ENCODE measurements at places on chromosomes 2 and 18.

DNA sequence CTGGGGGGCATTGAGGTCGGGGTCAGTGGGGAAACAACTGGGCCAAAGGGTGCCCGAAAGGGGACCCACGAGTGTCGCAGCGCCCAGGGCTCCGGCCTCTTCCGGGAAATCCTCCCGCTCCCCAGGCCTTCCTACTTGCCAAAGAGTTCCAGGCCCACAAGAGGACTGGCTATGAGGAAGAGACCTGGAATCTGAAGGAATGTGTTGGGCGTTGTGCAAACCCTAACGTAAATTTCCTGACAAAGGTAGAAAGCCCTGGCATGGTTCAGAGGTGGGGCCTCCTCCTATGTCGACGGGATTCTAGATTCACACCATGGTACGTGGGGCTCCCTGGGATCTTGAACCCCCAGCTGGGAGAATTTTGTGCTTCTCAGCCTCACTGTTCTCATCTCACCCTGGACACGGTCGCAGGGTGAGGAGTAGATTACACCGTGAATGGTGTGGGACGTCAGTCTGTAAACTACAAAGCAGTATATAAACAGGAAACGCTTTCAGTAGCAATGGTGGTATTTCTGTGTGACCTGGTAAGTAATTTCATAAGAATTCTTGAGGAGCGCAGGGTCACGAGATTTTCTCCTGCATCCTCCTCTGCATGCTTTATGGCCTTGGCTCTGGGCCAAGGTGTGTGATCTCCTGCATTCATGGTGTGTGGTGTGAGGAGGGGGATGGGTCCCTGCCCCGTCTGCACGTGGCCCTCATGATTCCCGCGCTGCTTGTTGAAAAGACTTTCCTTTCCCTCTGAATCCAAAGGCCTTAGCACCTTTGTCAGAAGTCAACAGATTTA, 868 bp downstream of the HSBP1L1 start:
- DNase-seq = no peak

- DNase-seq = no peak
Observed at GRCh38 chr2:183078163-183078463, 434 bp upstream of the DUSP19 start.

DNA sequence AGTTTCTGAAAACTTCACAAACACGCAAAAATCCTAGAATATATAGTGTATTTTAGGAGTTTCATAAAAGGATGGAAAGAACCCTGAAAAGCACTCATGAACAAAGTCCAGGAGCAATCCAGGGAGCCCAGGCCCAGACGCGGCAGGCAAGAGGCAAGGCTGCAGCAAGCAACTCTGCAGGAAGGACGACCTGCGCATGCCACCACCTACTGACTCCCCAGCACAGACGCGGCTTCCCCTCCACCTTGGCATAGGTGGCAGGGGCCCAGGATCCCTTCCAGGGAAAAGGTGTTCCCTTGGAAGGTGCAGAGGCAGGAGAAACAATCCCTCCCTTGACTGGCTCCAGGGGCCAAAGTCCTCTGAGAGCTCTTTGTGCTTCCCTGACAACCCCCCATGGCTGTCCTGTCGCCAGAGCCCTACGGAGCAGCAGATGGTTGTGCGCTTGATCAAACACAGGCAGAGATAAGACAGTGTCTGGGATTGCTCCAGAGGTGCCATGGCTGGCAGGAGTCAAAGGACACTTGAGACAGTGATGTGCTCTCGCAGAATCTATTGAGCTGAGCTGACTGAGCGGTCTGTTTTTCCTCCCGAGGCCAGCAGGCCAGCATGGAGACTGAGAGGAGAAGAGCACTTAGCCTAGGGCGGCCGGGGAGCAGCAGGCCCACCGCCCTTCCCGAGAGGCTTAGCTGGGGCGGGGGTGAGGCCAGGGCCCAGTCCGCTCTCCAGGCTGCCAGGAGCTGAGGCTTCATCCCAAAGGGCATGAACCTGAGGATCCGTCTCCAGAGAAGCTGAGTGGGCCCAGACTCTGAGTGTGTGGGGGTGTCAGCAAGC, 10.8 kb upstream of the AMER3 start:
- no peak for DNase-seq

- no peak for DNase-seq
Observed at GRCh38 chr18:63676526-63677323, 15.0 kb upstream of the SERPINB3 start.

DNA sequence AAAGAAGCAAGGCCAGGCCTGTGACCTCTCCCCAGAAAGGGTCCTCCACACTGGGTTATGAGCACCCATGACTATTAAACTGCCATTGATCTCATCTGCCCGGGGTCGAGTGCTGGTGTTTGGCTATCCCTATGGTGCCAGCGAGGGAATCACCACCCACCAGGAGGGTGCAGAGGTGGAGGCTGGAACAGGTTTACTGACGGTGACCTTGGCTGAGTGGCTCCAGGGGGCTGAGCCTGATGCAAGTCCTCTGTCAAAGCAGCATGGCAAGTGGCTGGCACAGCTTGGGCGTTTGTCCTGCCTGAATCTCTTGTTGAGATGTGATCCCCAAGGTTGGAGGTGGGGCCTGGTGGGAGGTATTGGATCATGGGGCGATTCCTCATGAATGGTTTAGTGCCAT, 196.4 kb upstream of the HDAC4 start:
- no peak for DNase-seq

- no peak for DNase-seq
Observed at GRCh38 chr18:56248610-56249235, 389.7 kb downstream of the TXNL1 start.

DNA sequence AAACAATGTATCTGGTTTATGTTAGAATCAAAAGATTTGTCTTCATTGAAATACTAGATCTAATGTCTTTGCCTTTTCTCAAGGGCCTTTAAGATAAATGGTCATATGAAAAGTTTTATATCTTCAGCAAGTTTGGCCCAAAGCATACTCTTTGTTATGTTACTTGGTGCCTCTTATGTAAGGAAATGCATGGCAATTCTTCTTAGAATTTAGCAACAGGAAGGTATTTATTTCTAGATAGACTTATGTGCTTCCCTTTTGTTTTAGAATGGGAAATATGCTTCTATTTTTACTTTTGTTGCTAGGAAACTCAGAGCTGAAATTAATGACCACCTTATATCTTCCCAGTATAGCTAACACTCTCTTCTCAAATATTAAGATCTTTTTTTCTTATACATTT, 117.4 kb upstream of the DLX2 start:
- DNase-seq = no peak

GRCh38 chr2:11396467-11397445, 52.3 kb upstream of the ROCK2 start:
- DNase-seq = no peak

- DNase-seq = no peak
Observed at GRCh38 chr2:178109813-178110212, 2.4 kb upstream of the RBM45 start.

DNA sequence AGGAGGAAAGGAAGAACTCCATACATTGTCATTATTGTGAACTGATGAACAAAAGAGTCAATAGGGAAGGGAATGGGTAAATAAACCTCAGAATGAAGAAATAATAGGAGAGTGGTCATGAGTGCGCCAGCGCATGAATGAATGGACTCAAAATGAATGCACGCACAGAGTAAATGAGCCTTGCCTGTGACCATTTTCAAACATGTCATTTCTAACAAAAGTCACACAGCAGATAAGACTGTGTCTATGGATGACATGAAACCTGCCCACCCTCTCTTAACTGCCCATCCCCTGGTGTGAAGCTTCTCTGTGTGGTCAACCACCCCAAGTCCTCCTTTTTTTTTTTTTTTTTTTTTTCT, 121.1 kb upstream of the TEX51 start:
- no peak for DNase-seq

GRCh38 chr2:16196687-16197503, 256.5 kb downstream of the MYCN start:
- DNase-seq = no peak

Data from activated naive CD4-positive, alpha-beta T cell (primary cell).